Hepatocyte (in vitro differentiated cells): ENCODE measurements at places on chromosomes 4 and X. TPM values are rescaled to one million over a fixed set of nuclear protein-coding genes. Genes with fewer than 3 reads are reported as not detected.

The RBMXL3 gene
- total RNA-seq: not detected in 2 replicates

- no peak overlapping the region for H3K27ac ChIP-seq
- no peak overlapping the region for H3K4me3 ChIP-seq
- DNase-seq: no peak
- H3K4me1 ChIP-seq: no peaks in the 10 kb centered on the region
- H3K36me3 ChIP-seq: no peaks in the 10 kb centered on the region
Measured at GRCh38 chr4:159520074-159520473, 417.2 kb downstream of the RAPGEF2 start.

- peak; percentile 38 for DNase-seq
- H3K4me1 ChIP-seq: no peaks in the 10 kb centered on the region
- H3K36me3 ChIP-seq: no peaks in the 10 kb centered on the region
- no peak overlapping the region for H3K4me3 ChIP-seq
- H3K27ac ChIP-seq: no peak overlapping the region
Measured at GRCh38 chr4:153649572-153649991, 34.5 kb upstream of the TLR2 start.

DNA sequence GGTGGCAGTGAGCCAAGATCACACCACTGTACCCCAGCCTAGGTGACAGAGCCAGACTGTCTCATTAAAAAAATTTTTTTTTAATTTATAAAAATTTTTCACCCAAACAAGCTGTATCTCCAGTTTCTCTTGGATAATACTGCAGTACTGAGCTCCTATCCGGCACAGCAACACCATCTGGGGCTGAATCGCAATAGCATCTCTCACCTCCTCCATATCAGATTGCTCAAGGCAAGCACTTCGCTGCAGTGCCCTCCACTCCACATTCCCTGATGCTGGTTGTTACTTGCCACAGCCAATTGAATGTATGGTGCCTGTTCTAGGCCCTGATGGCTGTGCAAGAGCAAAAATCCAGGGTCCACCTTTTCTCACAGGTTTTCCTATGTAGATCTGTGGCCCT lies 69.3 kb upstream of the FAM241A start:
- H3K4me3 ChIP-seq: no peak overlapping the region
- no peak for DNase-seq
- no peak overlapping the region for H3K27ac ChIP-seq
- H3K36me3 ChIP-seq: no peaks in the 10 kb centered on the region
